ENCODE measurements at places on chromosomes 6 and 20.

DNA sequence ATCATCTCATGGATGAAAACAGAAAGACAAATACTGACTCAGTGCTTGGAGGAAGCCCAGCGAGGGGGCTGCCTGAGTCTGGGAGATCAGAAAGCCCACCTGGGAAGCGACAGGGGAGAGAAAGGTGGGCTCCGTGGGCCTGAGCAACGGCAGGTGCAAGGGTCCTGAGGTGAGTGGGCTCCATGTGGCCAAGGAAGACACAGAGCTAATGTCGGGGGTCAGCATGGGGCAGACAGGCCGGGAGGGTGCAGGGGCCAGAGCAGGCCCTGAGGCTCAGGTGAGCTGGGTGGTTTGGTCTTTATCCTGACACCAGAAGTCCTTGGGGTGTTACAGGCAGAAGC lies 18.8 kb downstream of the APCDD1L start:
- DNase-seq = no peak

DNA sequence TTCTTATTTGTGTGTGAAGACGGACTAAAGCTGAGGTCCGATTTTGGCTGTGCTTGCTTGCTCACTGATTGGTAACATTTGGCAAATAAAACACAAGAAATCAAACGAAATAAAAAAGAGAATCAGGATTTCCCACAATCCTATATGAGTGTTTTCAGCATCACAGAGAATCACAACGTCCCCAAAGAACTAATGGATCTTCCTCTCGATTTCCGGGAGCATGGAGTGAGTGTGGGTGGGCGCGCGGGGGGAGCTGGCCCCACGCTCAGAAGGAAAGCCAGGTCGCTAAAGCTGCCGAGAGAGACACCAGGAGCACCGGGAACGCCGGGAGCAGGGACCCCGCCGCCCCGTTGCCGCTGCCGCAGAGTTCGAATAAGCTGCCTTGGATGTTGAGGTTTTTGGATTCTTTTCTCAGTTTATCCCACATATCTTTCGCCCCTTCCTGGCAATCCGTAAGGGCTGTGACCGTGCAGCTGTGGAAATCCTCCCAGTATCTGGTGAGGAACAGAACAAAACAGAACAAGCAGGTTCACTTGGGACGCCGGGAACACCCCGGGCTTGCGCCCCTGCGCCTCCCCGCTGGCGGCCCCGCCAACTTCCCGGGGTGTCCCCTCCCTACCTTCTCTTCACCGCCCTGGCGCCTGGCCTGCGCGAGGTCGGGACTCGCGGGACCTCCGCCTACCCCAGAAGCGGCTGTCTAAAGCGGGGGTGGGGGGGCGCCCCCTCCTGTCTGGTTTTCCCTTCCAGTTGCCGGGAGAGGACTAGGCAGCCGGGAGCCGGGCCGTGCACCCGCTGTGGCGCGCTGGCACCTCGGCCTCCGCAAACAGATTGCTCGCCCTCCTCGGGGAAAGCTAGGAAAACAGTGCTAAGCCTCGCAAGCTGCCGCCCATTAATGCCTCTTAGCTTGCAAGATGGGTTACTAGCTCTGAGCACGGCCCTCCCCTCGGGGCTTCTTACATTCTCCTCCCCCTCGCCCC lies 7.7 kb downstream of the NRN1 start:
- no peak for DNase-seq

- no peak for DNase-seq
These were observed 7.4 kb downstream of the POU3F2 start for GRCh38 chr6:98841621-98842341.

- no peak for DNase-seq
These were observed 26.8 kb downstream of the SLC16A10 start for GRCh38 chr6:111114087-111114443.
